ENCODE measurements at places on chromosomes 4 and X. TPM values are rescaled to one million over a fixed set of nuclear protein-coding genes. Genes with fewer than 3 reads are reported as not detected.

DNA sequence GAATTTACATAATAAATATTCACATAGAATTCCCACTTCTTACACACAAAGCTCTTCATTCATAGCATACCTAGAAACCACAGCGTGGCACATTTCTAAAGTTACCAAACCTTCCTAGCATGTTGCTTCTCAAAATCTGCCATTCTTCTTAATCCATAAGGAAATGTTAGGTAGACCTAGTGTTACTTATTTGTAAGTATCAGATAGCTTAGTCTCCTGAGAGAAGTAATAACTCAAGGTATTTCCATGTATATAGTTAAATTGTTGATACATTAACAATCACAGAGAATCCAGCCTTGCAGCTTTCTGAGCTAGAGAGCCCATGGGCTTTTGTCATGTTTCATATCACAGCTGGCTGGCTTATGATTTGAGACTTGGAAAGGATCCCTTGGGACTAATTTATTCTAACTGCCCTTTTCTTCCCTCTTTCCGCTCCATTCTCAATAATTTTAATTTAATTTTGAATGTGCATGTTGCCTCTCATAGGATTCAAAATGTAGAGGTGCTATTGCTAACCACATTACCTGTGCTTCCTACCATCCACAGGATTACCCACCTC lies 17.6 kb downstream of the SH3RF1 start:
- H3K4me1 ChIP-seq, result peaks cover 39% of the 10 kb centered on the region
- no peak overlapping the region for H3K4me3 ChIP-seq
- peak overlapping the region; percentile 32 for H3K27ac ChIP-seq
- no peaks in the 10 kb centered on the region for H3K36me3 ChIP-seq

DNA sequence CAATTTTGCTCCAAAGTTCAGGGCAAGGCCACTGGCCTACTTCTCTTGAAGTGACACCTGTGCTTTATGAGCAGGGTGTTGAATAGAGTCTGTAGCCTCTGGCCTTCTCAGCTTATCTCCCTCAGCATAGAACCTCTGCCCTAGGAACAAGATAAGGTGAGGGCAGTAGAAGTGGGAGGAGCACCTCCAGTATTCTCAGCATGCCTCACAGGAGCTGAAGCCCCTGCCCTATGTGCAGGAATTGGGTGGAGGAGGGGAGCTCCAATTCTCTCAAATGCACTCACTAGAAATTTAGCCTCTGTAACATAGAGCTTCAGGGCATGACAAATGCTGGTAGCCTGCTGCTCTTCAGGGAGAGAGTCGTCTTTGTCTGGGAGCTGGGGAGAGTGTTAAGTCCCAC lies 479.3 kb downstream of the IL1RAPL1 start:
- no peaks in the 10 kb centered on the region for H3K4me1 ChIP-seq
- H3K27me3 ChIP-seq, result no peaks in the 10 kb centered on the region
- H3K27ac ChIP-seq, result no peak overlapping the region

DNA sequence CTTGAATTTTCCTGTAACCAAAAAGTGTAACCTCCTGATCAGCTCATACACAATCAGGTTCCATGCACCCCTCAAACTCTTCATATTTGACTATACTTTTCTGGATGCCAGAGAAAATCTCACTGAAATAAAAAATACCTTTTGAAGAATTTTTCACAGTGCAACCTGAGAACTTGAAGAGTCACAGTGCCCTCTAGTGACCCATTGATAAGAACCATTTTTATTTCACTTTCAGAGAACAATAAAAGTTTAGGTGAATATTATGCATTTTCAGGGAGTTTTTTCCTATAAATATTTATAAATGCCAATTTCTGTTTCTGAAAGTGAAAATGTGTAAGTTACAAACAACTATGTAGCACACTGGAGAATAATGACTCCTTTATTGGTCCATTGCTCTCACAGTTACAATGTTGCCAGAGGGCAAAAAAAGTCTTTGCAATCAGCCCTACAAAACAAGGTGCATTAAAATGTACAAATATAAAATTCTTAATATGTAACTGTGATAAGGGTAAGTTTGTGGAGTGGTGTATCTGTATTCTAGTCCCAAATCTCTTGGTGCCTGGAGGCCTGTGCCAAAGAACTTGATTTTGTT lies 153.6 kb upstream of the INTU start:
- no peaks in the 10 kb centered on the region for H3K27me3 ChIP-seq
- DNase-seq, result no peak
- H3K4me1 ChIP-seq, result no peaks in the 10 kb centered on the region
- no peaks in the 10 kb centered on the region for H3K36me3 ChIP-seq
- H3K27ac ChIP-seq, result no peak overlapping the region

GRCh38 chr4:150591406-150591805 lies 9.5 kb downstream of the MAB21L2 start:
- no peaks in the 10 kb centered on the region for H3K27me3 ChIP-seq
- H3K4me1 ChIP-seq, result no peaks in the 10 kb centered on the region
- no peak for DNase-seq

DNA sequence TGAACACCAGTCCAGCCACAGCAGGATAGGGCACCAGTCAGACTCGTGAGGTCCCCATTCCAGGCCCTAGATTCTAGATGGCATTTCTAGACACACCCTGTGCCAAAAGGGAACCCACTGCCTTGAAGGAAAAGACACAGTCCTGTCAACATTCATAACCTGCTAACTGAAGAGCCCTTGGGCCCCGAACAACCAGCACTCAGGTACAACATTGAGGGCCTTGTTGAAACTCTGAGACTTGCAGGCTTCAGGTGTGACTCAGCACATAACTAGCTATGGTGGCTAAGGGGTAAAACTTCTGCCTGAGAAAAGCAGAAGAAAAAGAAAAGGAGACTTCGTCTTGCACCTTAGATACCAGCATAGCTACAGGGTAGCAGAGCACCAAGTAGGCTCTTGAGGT lies 252.9 kb upstream of the GRID2 start:
- no peak overlapping the region for H3K4me3 ChIP-seq
- DNase-seq, result no peak
- no peaks in the 10 kb centered on the region for H3K36me3 ChIP-seq
- no peaks in the 10 kb centered on the region for H3K27me3 ChIP-seq

- no peaks in the 10 kb centered on the region for H3K27me3 ChIP-seq
- H3K4me3 ChIP-seq, result no peak overlapping the region
- DNase-seq, result no peak
- no peaks in the 10 kb centered on the region for H3K4me1 ChIP-seq
Observed at GRCh38 chr4:23023666-23024065, 330.9 kb downstream of the GBA3 start.

DNA sequence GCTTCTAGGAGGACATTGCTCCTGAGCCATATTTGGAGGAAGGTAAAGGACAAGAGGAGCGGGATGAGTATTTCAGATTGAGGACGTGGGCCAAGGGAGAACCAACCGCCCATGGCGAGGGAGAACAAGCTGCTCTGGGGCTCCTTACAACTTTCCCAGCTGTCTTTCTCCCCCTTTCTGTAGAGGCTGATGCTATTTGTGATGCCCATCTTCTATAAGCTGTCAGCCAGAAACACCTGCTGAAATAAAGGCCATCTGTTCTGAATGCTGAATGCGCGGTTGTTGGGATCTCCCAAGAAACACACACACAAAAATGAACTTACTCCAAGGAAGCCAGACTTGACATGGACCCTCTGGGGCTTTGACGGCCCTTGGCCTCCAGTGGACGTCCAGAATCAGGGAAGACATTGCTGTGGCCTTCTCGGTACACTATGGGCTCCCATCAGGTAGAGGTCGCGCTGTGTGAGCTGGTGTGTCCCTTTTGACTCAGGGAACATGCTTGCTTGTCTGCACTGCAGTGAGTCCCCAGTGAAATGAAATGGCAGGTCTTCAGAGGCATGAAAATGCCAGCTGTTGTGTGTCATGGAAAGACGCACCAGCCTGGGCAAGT lies 30.9 kb downstream of the RWDD4 start:
- H3K4me1 ChIP-seq, result peaks cover 4% of the 10 kb centered on the region
- H3K4me3 ChIP-seq, result no peak overlapping the region
- no peak for DNase-seq
- H3K36me3 ChIP-seq, result no peaks in the 10 kb centered on the region
- no peak overlapping the region for H3K27ac ChIP-seq
- H3K27me3 ChIP-seq, result no peaks in the 10 kb centered on the region

- H3K4me3 ChIP-seq, result no peak overlapping the region
- H3K27ac ChIP-seq, result no peak overlapping the region
- no peak for DNase-seq
- H3K4me1 ChIP-seq, result no peaks in the 10 kb centered on the region
- H3K27me3 ChIP-seq, result no peaks in the 10 kb centered on the region
Observed at GRCh38 chr4:124334119-124334518, 378.4 kb downstream of the ANKRD50 start.

DNA sequence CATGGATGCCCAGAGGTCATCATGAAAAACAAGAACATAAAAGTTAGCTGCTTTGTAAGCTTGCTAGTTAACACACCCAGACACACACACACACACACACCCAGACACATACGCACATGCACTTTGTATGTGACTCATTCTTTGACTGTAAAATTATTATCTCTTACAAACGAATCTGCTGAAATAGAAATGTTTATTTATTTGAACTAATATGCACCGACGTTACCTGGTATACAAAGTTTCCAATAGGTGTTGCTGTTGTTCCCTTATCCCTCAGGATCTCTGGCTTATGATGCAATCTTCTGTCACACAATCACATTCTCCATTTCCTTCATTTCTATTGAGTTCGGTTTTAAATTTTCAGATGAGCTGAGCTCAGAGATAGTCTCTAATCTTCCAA lies 209.3 kb downstream of the PTTG2 start:
- no peaks in the 10 kb centered on the region for H3K27me3 ChIP-seq
- no peak overlapping the region for H3K27ac ChIP-seq
- H3K4me3 ChIP-seq, result no peak overlapping the region
- no peak for DNase-seq
- H3K4me1 ChIP-seq, result no peaks in the 10 kb centered on the region

DNA sequence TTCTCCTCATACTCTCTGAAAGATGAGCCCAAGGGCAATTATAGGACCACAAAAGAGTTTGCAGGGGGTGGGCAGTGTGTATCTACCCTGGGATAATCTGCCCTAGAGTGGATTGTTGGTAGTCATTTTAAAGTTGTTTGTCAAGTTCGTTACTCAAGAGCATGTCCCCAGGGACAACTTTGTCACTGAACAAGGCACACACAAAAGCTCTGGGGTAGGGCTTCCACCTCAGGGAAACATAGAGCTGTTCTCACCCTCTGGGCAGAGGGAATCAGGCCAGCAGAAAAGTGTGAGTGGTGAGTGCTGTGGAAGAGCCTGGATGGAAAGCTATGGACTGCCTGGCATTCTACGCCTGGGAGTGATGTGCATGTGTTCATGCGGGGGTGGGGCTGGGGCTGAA lies 23.3 kb upstream of the LEF1 start:
- no peak overlapping the region for H3K4me3 ChIP-seq
- DNase-seq, result no peak

- no peak overlapping the region for H3K27ac ChIP-seq
- no peaks in the 10 kb centered on the region for H3K36me3 ChIP-seq
Observed at GRCh38 chr4:55297346-55297745, 48.7 kb upstream of the SRD5A3 start.

- H3K27me3 ChIP-seq, result peaks cover 66% of the 10 kb centered on the region
- H3K27ac ChIP-seq, result no peak overlapping the region
- no peaks in the 10 kb centered on the region for H3K4me1 ChIP-seq
- no peaks in the 10 kb centered on the region for H3K36me3 ChIP-seq
- DNase-seq, result no peak
Observed at GRCh38 chr4:829291-829690, 3.4 kb upstream of the CPLX1 start.

Gene WDR17
- 0.36 TPM for total RNA-seq

Gene SNCA
- not detected for total RNA-seq

Gene NOX1
- not detected for total RNA-seq

Gene SERTM2
- not detected for total RNA-seq

Gene PAK3
- not detected for total RNA-seq

All from gastrocnemius medialis (tissue), 4 donors.